Stimulated activated CD4-positive, alpha-beta T cell treated with anti-CD3 and anti-CD28 coated beads, Interleukin-1b, Interleukin-23, amount 100 ng/mL, for 1 hour (primary cell): ENCODE measurements at places on chromosomes 3 and 15.

- no peak for DNase-seq
Observed at GRCh38 chr3:33900809-33901505, 102.5 kb downstream of the PDCD6IP start.

- no peak for DNase-seq
Observed at GRCh38 chr3:46566040-46566641, at the start of gene LRRC2. LRRC2 (minus strand) TSS chr3:46566302; CDS start chr3:46551591, 14,711 bp downstream.

- DNase-seq: no peak
Observed at GRCh38 chr3:32922078-32922477, 29.4 kb upstream of the CCR4 start.

DNA sequence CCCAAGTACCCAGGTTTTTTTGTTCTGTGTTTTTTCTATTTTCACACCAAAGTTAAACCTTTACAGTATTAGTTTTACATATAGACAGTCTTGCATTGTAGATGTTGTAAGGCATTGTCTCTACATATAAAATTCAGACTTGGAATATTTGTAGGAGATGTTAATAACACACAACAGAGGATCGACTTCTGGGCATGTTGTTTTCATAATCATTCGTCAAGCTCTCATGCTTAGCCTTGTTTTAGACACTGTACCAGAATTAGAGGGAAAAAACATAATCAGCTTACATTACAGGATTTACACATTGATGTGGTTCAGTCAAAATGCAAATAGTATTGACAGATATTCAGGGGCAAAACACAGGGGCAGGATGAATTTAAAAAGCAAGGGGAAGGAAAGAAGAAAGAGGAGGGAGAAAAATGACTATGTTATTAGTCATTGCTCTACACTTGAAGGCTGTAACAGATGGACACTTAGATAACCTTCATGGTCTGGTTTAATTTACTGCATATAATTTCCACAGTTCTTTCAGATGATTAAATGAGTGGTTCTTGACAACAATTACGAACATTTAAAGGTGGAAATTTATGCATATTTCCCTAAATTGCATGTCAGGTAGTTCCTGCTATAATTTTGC lies 7.5 kb downstream of the CMSS1 start:
- DNase-seq: no peak

- no peak for DNase-seq
Observed at GRCh38 chr3:186107215-186108105, 1.4 kb downstream of the ETV5 start.

DNA sequence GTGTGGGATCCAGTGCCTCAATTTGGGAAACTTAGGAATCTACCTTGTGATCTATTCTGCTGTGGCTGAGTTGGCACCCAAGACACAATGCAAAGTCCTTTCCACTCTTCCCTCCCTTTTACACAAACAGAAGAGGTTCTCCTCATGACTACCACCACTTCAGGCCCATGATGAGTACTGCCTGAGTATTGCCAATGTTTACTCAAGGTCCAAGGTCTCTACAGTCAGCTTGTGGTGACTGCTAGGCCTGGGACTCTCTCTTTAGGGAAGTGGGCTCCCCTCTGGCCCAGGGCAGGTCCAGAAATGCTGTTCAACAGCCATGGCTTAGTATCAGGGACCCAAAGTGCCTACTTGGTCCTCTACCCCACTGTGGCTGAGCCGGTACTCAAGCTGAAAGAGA lies 56.8 kb upstream of the PEX5L start:
- DNase-seq: no peak

GRCh38 chr15:44308889-44309288 lies 20.4 kb downstream of the GOLM2 start:
- no peak for DNase-seq

- DNase-seq: no peak
Observed at GRCh38 chr3:55884066-55884465, 397.0 kb upstream of the WNT5A start.

- DNase-seq: no peak
Observed at GRCh38 chr3:132343018-132343612, 25.9 kb downstream of the ACP3 start.

GRCh38 chr3:108677811-108678210 lies 79.4 kb downstream of the RETNLB start:
- DNase-seq: no peak

DNA sequence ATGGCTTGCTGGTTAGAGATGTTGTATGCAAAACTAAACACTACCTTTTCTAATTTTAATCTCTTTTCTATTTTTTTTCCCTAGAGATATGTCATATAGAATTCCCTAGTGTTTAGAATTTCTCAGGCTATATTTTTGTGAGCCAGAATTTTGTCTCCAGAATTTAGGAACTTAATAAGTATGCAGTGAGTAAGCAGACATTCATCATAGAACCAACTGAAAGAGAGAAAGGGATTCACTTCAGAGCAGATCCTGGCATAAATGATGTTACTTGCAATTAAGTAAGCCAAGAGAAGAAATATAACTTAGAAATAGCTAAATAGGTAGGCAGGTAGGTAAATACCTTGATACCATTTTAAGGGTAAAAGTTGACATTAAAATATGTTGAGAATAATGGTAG lies 288.9 kb downstream of the ZNF385D start:
- no peak for DNase-seq

- DNase-seq: no peak
Observed at GRCh38 chr3:44510000-44510368, 32.5 kb upstream of the ZNF445 start.

- DNase-seq: no peak
Observed at GRCh38 chr15:50675535-50676144, 11.0 kb downstream of the TRPM7 start.

GRCh38 chr3:16496408-16497222 lies 16.9 kb downstream of the RFTN1 start:
- DNase-seq: no peak

DNA sequence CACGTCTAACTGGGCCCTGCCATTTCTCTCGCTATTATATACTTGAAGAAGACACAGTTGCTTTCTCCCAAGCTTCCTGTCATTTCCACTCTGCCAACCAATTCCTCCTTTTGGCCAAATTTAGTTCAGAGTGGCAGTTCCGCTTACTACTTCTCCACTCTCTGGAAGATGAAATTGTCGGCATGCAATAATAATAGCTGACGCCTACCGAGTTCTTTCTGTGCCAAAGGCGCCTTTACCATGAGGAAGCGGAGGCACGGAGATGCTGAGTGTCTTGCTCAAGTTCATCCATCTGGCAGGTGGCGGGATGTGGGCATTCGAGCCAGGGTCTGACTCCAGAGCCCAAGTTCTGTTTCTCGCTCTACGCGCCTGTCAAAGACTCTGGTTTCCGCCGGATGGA lies 14.6 kb upstream of the NRROS start:
- no peak for DNase-seq

- no peak for DNase-seq
Observed at GRCh38 chr15:25730918-25731317, 132.2 kb downstream of the ATP10A start.

GRCh38 chr3:177286034-177286433 lies 88.8 kb upstream of the TBL1XR1 start:
- no peak for DNase-seq

- DNase-seq: no peak
Observed at GRCh38 chr15:27449941-27450340, 479.0 kb downstream of the GABRG3 start.

DNA sequence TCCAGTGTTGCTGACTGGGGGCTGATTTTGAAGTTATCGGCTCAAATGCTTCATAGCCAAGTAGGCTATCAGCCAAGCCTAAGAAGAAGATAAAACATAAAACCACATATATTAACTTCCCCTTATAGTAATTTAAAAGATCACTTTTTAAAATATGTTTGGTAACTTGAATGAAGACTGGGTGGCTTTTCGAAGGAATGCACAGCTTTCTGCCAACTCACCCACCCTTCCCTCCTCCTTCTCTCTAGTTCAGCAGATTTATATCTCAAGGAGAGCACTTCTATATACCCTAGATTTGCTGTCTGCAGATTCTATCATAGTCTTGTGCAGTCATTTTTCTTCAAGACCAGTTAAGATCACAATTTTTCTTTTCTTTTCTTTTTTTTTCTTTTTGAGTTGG lies 189.4 kb upstream of the CHRM5 start:
- DNase-seq: no peak

- DNase-seq: no peak
Observed at GRCh38 chr3:98731720-98732285, 31.3 kb upstream of the ST3GAL6 start.

GRCh38 chr15:78680431-78681075 lies 39.5 kb upstream of the CHRNB4 start:
- no peak for DNase-seq

- no peak for DNase-seq
Observed at GRCh38 chr3:186057594-186057993, 51.3 kb downstream of the ETV5 start.

DNA sequence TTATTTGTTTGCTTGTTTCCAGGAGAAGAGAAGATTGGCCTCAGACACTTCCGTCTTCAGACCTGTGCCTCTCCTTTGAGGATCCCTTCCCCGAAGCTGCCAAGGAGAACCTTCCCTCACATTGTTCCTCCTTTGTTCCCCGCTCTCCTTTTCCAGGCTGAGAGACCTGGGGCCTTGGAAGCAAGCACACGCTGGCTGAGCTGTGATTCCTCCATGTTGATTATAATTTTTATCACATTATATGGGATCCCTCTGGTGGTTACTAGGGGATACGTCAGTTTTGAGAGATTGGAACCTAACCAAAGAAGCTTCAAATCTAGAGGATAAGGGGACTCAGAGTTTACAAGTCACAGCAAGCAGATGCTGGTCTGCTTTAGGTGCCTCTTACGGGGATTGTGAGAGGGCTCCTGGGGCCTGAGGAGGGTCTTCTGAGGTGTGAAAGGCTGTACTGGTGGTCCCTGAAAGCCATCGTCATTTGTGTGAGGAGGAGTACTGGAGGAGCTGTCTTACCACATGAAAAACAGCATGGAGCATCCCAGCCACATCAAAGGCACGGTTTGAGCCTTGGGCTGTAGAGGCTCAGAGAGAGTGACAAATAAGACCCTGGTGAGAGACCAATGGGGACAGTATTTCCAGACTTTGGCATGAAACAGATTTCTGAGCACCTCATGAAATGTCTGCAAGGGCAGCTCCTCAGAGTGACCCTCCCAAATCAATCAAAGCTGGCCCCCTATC lies 760.1 kb upstream of the CFAP20DC start:
- no peak for DNase-seq

DNA sequence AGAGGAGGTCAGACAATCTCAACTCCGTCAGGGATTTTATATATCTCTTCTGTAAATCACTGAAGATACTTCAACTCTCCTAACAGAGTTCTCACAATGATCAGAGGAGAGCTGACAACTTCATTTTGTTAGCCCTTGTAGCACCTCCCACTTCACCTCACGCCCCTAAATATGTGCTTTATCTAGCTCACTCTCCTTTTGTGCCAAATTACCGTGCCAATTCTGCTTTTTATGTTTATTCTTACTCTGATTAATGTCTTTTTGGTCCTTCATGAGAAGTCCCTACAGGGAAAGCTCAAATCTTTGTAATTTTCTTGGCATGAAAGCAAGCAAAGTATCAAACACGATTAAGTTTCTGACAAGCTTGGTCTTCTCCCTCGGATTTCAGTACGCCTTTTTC lies 636.1 kb upstream of the NAALADL2 start:
- no peak for DNase-seq

- no peak for DNase-seq
Observed at GRCh38 chr3:172057624-172058327, 18.4 kb downstream of the FNDC3B start.

- DNase-seq: no peak
Observed at GRCh38 chr15:28892789-28893610, 7.2 kb downstream of the APBA2 start.

GRCh38 chr3:23055733-23056376 lies 147.3 kb upstream of the UBE2E2 start:
- no peak for DNase-seq

GRCh38 chr15:99403597-99403996 lies 152.3 kb downstream of the LRRC28 start:
- DNase-seq: no peak

DNA sequence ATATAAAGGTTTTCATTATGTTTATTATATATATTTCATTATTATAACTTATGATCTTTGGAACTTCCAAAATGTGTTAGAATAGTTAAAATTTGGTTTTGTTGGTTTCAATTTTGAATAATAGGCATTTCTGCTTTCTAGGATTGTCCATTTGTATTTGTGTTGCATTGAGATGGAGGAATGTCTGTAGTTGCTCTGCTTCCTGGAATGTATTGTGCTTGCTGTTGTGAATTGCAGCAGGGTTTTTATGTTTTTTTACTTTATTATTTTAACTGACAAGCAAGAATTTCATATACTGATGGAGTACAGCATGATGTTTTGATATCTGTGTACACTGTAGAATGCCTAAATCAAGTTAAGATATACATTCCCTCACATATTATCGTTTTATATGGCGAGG lies 247.4 kb downstream of the XXYLT1 start:
- no peak for DNase-seq

- no peak for DNase-seq
Observed at GRCh38 chr15:64288577-64288976, 67.4 kb downstream of the CSNK1G1 start.

DNA sequence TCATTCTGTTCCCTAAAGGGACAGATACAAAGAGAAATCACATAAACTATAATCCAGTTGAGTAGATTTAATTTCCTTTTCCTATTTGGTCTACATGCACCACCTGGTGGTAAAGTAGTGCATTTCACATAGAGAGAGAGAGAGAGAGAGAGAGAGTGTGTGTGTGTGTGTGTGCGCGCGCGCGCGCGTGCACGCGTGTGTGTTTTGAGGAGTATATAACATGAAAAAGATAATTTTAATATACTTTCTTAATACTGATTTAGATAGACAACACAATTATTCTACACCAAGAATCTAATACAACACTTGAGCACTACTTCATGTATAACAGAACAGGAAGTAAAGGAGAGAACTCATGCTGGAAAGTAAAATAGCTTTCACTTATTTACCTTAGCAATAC lies 1.1 kb upstream of the FGF7 start:
- peak; percentile 0 for DNase-seq

DNA sequence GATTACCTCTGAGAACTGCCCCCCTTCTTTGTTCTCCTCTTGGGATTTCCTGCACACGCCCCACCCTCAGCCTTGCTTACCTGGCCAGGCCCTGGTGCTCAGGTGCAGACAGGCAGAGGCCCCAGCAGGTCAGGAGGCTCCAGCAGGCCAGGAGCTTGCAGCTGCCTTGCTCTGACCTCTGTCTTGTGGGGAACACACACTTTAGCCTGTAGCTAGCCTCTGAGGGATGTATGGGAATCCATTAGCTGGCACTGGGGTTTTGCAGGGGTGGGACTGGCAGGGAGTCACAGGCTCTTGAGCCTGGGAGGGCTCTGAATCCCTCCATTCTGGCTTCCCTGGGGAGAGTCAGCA lies 2.7 kb downstream of the SMAD6 start:
- no peak for DNase-seq

GRCh38 chr3:74613521-74614106 lies 845 bp downstream of the CNTN3 start:
- DNase-seq: no peak

DNA sequence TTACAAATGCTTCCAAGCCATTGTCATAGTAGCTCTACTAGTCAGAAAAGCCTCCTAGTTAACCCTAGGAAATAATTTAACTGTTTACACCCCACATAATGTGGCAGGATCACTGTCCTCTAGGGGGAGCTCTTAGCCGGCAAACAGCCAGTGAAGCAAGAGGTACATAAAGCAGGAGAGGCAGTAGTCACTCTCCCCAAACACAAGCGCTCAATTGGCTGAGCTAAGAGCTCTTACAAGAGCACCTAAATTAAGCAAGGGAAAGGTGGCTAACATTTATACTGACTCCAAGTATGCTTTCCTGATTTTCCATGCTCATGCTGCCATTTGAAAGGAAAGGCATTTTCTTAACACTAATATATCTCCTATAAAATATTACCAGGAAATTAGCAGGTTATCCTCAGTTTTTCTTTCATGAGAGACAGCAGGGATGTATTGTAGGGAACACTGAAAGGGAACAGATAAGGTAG lies 37.6 kb downstream of the NCEH1 start:
- DNase-seq: no peak
